Stimulated activated CD4-positive, alpha-beta T cell treated with anti-CD3 and anti-CD28 coated beads, Interleukin-12 subunit alpha, Interleukin-12 subunit beta, amount 100 ng/mL, for 48 hours (primary cell): ENCODE measurements at places on chromosomes 6 and 20.

DNA sequence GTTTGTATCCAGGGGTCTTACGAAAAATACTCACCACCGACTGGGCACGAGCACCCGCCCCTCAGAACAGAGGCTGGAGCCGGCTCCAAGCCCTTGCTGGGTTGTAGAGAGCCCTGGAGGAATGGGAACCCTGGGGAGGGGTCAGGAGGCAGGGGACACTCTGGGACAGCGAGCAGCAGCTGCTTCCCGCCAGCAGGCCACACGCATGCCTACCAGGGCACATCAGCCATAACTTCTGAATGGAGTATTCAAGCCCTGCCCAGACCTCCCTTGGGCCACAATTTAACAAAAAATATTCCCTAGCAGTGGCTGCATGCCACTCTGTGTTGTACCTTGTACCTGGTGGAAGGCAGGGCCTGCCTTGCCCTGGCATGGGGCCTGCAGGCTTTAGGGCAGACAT, 31.6 kb upstream of the CD93 start:
- DNase-seq, result no peak

GRCh38 chr6:13923527-13924145, 1.1 kb upstream of the RNF182 start:
- no peak for DNase-seq

DNA sequence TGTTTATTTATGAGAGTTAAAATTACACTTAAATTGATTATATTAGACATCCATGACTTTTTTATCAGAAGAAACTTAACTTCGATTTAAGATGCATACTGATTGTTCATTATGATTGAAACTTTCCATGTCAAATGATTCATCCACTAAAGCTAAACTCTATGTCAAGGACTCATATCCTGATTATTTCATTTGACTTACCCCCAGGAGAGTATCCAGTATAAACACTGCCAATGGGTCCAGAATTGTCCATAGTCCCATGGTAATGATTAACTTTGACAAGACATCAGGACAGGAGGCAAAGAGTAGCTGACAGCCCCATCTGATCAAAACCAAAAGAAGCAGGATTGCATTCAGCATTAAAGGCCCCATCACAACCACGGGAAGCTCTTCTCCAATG, 709.9 kb downstream of the TFAP2A start:
- no peak for DNase-seq

DNA sequence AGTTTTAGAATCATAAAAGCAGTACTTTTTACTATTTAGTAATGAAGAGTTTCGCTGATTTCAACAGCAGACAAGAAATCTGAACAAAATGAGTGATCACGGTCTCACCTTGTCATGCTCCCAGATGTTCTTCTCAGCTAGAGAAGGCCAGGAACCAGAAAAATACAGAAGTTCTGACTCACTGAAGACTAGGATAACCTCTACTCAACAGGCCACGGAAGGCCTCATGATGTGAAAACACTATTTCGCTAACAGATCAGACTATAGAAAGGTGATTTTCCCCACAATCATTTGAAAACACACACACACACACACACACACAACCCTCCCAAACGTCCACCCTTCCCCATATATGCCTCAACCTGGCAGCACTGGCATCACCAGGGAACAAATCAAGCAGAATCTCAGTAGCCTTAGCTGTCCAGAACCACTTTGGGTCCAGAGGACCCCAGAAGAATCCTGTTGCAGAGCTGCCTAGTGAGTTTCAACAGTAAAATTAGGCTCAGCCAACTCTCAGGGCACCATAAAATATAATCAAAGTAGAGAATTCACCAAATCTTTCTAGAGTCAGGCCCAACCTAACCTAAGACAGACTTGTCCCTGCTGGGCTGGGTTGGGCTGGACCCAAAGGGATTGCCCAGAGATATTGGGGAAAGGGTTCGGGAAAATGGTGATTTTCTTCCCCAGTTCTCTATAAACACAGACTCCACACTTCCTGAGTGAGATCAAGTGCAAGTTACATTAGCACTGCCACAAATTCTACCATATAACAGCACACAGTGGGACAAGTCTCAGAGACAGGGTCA, 7.9 kb downstream of the EXOC2 start:
- DNase-seq, result no peak

DNA sequence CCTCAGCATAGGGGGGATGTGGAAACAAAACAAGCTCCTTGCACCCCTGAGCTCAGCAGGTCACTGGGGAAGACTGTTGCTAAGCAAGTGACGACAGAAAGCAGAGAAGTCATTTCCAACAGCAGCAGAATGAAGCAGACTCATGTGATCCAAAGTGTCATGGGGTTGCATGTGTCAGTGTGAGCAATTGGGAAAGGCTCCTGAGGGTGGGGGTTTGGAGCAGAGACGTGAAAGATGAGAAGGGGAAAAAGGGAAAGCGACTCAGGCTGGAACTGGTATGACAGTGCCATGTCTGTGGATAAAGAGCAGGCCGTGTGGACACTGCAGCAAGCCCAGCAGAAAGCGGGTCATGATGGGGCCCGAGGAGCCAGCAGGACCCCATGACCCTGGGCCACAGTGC, 363.9 kb downstream of the PREX1 start:
- no peak for DNase-seq
